ENCODE measurements at places on chromosomes 2 and 18.
A peak's percentile ranks its signal among the peaks of the same experiment; 100 is the strongest.

DNA sequence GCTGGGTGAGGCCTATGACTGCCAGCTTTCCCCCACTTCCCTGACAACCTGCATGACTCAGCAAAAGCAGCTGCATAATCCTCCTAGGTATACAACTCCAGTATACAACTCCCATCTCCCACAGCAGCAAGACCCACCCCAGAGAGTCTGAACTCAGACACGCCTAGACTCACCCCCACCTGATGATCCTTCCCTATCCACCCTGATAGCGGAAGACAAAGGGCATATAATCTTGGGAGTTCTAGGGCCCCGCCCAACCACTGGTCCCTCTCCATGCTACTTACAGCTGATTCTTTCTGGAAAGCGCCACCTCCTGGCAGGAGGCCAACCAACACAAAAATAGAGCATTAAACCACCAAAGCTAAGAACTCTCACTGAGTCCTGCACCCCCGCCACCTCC is 296.5 kb downstream of the DCC start:
- no peak for DNase-seq

GRCh38 chr2:35510636-35511035 is 844.9 kb upstream of the CRIM1 start:
- DNase-seq, result no peak

DNA sequence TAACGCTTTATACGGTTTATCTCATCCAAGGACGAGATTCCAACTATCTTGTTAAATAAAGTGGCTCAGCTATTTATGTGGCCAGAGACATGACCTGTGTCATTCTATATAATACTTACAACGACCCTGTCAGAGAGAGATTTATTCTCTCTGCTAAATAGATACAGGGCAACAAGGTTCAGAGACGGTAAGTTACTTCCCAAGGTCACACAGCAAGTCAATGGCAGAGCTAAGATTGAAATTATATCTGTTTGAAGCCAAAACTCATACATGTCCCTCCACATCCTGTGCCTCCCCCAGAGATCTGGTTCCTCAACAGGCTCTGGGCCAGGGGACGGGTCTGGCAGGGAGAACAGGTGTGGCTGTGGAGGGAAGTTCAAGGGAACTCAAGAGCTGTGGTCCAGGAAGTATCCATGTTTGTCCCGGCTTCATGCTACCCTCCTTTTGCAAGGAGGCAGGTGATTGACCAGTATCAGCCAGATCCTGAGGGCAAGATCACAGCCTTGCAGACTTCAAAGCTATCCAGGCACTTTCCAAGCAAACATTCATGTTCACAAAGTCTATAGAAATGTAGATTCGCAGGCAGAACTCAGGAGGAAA is 99.8 kb downstream of the CAPN13 start:
- no peak for DNase-seq

- peak; percentile 44 for DNase-seq
Measured at GRCh38 chr2:172864182-172864581, 128.5 kb downstream of the RAPGEF4 start.
